ENCODE measurements at places on chromosomes 2 and 18.
A peak's percentile ranks its signal among the peaks of the same experiment; 100 is the strongest.

GRCh38 chr2:67851956-67852824 lies 210.6 kb downstream of the C1D start:
- no peak for DNase-seq

DNA sequence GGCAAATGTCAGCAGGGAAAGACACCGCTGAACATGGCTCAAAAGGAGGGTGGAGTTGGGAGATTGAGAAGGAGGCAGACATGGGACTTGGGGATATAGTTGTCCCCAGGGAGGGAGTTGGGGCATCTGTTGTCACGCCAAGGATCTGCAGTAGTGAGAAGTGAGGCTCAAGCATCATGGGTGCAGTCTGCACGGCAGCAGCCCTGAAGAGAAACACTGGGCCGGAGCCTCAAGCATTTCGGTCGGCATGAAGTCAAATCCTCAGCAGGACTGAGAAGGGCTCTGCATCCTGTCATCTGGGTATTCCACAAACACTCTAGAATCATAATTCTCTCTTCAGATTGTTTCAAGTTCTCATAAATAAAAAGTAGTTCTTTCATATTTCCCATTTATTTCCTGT lies 132.7 kb upstream of the DAPL1 start:
- DNase-seq = no peak

- DNase-seq = no peak
Measured at GRCh38 chr2:57617318-57617717, 429.3 kb upstream of the VRK2 start.

- no peak for DNase-seq
Measured at GRCh38 chr2:10494351-10495066, 46.4 kb upstream of the ODC1 start.

- no peak for DNase-seq
Measured at GRCh38 chr2:181185948-181186347, 205.5 kb downstream of the UBE2E3 start.

DNA sequence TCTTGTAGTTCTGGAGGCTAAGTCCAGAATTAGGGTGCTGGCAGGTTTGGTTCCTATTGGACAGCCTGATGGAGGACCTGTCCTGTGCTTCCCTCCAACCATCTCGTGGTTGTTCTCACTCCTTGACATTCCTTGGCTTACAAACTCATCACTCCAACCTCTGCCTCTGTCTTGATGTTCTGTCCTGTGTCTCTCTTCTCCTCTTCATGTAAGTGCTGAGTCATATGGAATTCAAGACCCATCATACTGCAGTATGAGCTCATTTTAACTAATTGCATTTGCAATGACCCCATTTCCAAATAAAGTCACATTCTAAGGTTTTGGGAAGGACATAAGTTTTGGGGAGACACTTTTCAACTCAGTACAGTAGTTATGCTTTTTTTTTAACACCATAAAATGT lies 374.7 kb downstream of the TRIB2 start:
- no peak for DNase-seq

DNA sequence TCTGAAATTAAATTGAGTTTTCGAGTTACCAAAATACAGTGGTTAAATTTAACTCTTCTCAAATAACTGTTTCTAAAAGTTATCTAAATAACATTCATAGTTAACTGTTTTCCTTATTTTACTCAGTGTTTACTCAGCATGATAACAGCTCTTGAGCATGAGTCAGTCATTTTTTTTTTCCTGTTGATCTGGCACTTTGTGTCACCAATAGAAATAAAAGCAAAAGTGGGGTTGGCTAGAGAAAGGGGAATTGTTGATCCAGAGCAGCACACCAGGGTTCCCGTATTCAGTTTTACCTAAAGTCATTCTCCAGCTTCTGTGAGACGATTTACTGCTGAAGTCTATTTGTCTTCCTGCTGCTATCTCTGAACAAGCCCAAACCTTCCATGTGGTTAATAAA lies 851.6 kb downstream of the DCC start:
- DNase-seq = no peak

- DNase-seq = no peak
Measured at GRCh38 chr2:192952245-192952644, 757.5 kb upstream of the TMEFF2 start.

DNA sequence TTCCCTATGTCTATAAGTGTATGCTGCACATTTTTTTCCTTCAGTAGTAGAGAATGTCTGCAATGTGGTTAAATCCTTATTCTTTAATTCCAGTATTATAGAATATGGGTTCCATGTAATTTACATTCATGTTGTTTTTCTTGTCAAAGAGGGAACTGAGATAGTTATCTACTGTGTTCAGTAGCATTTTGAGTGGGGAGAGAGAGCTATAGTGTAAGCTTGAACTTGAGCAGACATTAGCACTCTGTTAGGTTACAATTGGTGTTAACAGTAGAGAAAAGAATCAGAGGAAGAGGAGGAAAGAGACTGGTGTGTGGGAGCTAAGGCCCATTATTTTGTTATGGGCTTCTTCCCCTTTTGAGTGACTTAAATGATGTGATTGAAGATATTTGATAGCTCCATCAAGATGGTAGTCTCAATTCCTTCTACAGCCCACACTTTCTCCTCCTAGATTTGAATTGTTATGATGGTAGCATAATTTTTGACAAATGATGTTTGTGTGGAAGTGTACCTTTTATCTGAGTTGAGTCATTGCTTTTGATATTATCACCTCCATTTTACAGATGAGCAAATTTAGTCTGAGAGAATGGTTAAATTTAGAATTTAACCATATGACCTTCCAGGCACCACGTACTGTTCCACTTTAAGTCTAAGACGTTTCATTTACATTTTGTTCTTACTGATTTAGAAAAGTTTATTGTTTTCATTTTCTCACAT lies 71.3 kb downstream of the FMNL2 start:
- no peak for DNase-seq

- no peak for DNase-seq
Measured at GRCh38 chr2:237566401-237567235, at the start of gene PRLH. Gene PRLH, plus strand, starts transcription at chr2:237566574. Its CDS starts 0 bp downstream, at chr2:237566574.

DNA sequence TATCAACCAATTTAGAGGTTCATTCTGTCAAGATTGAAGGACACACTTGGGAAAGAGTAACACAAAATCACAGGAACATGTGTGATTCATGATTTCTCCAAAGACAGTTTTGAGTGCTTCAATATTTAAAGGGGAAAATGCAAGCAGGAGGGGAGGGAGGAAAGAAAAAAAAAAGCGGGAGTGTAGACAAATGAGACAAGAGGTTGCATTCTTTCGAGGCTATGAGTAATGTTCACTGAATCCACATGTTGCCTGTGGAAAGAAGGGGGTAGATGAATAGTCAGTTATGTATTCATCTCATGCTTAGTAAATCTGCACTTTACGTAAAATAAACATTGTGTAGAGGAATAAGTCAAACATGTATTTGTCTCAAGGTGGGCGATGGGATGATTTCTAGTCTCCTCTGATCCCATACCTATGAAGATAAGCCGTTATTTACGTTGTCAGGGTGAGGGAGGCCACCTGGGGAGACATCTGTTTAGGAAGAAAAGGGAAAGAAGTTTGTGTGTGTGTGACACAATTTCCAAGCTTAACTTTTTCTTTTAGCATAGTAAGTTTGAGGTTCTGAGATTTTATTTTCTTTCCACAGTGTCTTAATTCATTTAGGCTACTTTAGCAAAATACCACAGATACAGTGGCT lies 211.0 kb upstream of the ZC3H15 start:
- DNase-seq = no peak

GRCh38 chr2:161122772-161123530 lies 37.3 kb upstream of the TANK start:
- no peak for DNase-seq

DNA sequence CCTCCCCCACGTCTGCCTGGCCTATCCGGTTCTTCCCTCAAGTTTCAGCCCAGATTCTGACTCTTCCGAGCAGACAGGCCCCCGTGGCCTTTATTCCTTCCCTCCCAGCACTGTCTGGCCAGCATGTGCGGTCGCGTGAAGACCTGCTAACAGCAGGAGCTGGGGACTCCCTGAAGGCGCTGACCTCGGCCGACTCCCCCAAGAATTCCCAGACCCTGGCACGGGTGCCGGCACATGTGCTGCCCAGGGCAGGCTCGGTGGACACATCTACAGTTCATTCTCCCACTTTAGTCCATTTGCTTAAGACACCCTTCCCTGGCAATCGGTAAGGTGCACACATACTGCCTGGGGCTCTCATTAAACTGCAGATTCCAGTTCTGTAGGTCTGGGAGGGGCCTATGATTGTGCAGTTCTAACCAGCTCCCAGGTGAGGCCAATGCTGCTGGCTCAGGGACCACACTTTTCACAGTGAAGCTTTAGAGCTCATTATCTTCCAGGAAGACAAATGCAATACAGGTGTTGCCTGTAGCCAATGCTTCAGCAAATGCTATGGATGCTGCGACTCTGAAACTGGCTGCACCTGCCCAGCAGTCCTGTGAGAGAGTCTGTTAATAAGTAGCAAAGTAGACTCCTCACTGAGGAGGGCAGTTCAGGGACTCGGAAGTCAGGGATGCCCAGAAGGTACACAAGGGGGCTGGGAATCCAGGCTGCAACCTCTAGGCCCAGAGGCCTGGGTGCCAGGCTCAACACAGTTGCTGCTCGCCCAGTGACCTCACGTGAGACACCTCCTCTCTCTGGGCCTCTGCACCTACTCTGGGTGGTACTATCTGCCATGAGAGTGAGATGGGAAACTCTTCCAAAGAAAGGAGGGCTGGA lies 45.4 kb upstream of the TAF1B start:
- DNase-seq = no peak

DNA sequence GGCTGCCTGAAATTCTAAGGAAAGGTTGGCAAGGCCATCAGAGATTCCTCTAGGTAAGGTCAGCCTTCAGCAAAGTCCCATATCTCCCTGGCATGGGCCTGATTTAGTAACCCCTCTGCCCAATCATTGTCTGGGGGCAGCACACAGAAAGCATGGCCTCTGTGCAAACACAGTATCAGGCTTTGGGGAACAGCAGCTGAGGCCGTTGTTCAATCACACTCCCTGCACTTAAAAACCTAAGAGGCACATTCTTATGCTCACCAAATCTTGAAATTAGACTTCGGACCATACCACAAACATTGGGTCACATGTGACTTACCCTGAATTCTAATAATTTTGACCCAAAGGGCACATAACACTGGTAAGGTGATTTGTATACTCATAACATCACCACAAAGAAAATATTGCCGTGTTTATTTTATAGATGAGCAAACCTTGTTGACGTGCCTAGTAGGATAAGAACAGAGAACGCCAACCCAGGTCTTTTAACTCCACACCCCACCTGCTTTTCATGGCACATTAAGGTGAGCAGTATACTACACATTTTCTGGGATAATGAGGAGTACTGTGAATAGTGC lies 212.7 kb downstream of the HNMT start:
- no peak for DNase-seq

- no peak for DNase-seq
Measured at GRCh38 chr2:12052796-12053195, 306.4 kb downstream of the LPIN1 start.

GRCh38 chr2:98385050-98385699 lies 38.9 kb downstream of the CNGA3 start:
- peak; percentile 48 for DNase-seq

GRCh38 chr18:58407263-58407648 lies 221.6 kb downstream of the ALPK2 start:
- no peak for DNase-seq

- DNase-seq = no peak
Measured at GRCh38 chr2:52821631-52822030, 946.0 kb upstream of the CHAC2 start.

DNA sequence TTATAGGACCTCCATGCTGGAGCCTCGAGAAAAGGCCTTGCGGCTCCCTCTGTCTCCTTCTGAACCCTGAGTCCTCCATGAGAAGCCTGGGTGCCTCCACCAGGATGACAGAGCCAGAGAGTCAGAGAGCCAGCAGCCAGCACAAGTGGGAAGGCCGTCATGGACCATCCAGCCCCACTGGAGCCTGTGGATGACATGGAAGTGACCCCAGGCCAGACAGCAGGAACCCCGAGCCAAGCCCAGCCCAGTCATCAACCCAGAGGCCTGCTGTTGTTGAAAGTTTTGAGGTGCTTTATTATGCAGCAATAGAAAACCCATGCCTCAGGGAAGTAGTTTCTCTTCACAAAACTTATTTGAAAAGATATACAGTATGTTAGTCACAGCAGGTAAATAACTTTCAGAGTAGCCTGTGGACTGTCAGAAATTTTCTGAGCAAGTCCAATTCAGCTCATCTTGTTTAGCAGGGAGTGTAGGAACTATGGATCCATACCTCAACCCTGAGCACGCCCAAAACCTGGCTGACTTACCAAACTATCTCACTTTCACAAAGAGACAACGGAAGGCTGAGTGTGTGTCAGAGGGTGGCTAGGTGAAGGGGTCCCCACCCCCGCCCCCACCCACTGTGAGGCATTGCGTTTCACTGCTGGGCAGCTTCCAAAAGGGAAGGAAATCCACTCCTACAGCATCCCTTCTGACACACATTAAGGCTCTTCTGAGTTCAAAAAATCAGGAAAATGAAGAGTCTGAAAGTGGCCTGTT lies 79.9 kb upstream of the NDUFV2 start:
- no peak for DNase-seq

- DNase-seq = no peak
Measured at GRCh38 chr18:22279741-22280452, 110.5 kb downstream of the GATA6 start.

DNA sequence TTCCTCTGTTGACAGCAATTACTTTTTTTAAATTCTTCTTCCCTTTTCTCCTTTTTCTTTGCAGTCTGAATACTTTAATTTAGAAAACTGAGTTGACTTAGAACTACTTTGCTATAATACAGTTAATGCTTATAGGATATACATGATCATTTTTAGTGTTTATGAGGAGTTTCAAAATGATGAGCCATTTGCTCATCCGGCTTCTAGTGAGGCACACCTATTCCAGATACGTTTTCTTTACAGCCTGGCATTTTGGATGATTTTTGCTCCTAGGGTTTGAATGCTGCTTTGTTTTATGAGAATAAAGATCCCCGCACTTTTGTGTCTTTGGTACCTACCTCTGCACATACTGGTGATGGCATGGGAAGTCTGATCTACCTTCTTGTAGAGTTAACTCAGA lies 52.8 kb downstream of the EIF5B start:
- no peak for DNase-seq

GRCh38 chr18:58966704-58967103 lies 102.0 kb downstream of the ZNF532 start:
- DNase-seq = no peak

DNA sequence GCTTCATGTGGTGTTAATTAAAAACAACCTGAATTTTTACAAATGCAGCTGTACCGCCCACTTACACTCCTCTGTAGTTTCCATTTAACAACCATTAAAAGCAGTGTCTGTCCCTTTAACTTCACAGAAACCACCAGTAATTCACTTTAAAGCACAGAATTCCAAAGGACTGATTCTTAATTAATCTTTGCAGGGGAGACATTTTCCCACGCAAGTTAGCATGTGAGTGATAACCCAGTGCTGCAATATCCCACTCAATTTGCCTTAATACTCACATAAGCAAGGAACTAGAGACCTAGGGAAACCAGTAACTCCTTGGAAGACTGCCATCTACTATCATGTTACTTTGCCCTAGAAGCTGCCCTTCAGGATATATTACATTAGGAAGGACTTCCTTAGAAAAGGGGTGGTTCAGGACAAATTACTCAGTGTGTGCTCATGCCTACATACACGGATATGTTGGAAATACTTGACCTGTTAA lies 102.3 kb downstream of the OSR1 start:
- no peak for DNase-seq

GRCh38 chr2:46811379-46812310 lies 104.0 kb downstream of the MCFD2 start:
- no peak for DNase-seq

Data from T follicular helper cell (primary cell).